ENCODE measurements at places on chromosomes 3 and 15.

- DNase-seq: no peak
Measured at GRCh38 chr3:102485701-102486100, 50.9 kb downstream of the ZPLD1 start.

GRCh38 chr3:106256249-106256957 is 387.6 kb upstream of the CBLB start:
- DNase-seq: no peak

GRCh38 chr15:69679623-69680228 is 227.1 kb downstream of the RPLP1 start:
- no peak for DNase-seq

DNA sequence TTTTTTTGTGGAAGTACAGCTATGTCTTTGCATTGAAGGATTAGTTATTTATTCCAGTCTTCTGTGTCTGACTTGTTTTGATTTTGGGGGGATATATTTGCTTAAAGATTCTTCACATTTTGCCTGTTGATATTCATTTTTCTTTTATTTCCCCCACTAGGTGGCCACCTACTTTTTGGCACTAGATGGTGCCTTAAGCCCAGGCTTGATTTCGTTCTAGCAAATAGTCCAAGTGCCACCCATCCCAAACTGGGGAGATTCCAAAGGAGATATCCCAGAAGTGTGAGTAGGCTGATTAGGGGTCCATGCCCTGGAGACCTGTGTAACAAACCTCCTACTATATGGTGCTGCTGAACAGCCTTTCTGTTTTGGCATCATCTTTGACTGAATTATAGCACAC is 80.0 kb upstream of the SPATA16 start:
- DNase-seq: no peak

DNA sequence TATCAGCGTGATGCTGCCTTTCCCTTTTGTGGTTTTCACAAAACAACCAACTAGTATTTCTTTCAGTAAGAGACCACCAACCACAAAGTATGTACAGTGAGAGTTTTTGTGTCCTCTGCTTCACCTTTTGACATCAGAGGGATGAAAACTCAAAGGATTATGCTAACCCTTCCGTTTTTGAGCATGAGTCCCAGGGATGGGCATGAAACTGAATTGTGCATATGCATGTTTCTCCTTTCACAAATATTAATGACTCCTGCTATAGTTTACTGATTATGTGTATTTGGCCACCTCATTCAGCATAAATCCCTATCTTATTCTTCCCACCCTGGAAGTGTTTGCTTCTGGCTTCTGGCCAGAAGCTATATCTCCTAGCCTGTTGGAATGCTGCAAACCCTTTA is 59.2 kb downstream of the RSRC1 start:
- DNase-seq: no peak

DNA sequence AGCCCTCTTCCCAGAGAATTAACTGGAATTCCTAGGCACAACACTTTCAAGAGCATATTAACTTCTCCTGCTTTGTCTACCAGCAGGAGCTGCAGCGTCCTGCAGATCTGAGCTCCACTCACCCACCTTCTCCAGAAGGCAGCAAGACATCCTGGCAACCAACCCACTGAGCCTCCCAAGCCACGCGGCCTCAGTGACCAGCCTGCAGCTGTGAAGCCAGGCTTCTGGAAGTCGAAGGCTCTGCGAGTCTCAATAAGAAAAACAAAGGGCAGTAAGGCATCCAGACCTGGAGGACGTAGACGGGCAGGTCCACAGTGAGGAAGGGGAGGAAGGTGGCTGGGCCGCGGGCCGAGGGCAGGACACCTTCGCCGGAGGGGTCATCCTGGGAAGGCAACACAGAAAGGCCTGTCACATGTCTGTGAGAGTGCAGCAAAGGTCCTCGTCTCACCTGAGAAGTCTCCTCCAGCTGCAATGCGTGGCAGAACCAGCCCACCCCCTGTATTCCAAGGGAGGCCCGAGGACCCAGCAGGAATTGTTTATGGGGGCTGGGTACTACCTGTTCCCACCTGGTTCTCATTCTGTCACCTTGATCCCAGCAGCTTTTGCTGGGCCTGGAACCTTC is 36.2 kb downstream of the ZXDC start:
- no peak for DNase-seq

DNA sequence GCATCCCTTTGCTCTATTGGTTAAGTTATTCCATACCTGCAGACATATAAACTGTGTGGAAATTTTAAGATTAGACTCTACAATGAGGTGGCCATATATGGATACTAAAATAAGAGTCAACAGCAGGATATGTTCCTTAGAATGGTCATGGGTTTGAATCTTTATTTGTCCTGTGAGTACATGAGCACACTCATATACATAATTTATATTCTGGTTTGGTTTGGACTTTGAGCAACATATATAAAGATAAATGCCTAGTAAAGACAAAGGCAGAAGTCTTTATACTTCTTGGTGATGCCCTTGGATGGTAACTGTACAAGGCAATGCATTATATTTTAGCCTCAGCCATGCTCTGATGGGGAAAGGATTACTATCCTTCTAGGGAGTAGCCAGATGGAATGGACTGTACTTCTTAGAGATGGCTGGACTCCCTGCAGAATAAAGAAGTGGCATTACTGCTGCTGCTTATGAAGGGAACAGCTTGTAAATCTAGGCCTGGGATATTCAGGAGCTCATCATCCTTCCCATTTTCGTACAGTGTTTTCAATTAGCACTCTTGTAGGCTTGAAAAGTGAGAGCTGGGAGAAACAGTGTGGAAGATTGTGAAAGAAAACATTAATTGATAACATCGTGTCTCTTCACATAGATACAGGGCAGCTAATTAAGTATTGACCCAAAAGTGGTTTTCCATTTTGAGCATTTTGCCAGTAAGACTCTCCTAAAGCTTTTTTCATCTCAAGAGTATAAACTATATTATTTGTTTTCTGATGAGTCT is 60.4 kb downstream of the HMG20A start:
- DNase-seq: no peak

GRCh38 chr15:54481819-54482218 is 503.6 kb downstream of the UNC13C start:
- no peak for DNase-seq

- no peak for DNase-seq
Measured at GRCh38 chr15:67723294-67724024, 101.8 kb upstream of the SKOR1 start.

GRCh38 chr15:39056357-39056756 is 491.7 kb upstream of the RASGRP1 start:
- DNase-seq: no peak

Measured in NCI-H510A (cell line).